NCI-H1436 treated with DMSO at 0.1 percent for 48 hours (cell line): ENCODE measurements at places on chromosomes 12 and 14.
A peak's percentile ranks its signal among the peaks of the same experiment; 100 is the strongest.

- DNase-seq = no peak
Observed at GRCh38 chr14:74414403-74415114, 11.5 kb downstream of the SYNDIG1L start.

DNA sequence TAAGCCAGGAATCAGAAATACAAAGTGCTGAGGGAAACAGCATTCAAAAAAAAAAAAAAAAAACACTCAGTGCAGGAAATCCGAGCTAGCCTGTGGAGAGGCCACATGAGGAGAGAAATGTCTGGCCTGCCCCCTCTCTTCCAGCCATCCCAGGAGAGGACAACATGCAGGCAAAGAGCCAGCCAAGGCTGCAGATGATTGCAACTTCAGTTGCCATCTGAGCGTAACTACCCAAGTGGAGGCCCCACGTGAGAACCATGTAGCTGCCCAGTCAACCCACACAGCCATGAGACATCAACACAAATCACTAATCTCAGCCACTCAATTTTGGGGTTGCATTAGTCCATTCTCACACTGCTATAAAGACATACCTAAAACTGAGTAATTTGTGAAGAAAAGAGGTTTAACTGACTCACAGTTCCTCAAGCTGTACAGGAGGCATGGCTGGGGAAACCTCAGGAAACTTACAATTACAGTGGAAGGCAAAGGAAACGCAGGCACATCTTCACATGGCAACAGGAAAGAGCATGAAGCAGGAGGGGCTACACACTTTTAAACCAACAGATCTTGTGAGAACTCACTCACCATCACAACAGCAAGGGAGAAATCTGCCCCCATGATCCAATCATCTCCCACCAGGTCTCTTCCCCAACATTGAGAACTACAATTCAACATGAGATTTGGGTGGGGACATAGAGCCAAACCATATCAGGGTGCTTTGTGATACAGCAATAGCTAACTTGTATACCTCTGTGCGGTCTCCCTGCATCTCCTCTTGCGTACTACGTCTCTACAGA, 161.1 kb downstream of the PIWIL1 start:
- no peak for DNase-seq

DNA sequence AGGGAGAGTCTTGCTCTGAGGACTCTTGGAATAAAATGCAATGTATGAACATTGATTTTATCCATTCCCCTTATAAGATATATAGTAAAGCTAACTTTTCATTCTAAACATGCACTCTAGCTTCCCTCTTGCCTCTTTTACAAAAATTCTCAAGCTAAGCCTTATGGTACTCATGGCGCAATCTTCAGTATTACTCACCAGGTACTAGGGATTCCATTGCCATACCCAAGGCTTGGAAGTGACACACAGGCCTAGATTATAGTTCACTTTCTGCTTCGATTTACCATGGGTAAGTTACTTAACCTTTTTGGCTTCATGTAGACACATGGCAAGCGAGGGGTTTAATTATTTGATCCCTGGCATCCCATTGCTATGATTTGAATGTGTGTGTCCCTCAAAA, 331.5 kb downstream of the LRIG3 start:
- no peak for DNase-seq

- no peak for DNase-seq
Observed at GRCh38 chr14:51023964-51024363, 70.9 kb downstream of the TRIM9 start.

- no peak for DNase-seq
Observed at GRCh38 chr12:131673888-131674257, 37.0 kb upstream of the SFSWAP start.

DNA sequence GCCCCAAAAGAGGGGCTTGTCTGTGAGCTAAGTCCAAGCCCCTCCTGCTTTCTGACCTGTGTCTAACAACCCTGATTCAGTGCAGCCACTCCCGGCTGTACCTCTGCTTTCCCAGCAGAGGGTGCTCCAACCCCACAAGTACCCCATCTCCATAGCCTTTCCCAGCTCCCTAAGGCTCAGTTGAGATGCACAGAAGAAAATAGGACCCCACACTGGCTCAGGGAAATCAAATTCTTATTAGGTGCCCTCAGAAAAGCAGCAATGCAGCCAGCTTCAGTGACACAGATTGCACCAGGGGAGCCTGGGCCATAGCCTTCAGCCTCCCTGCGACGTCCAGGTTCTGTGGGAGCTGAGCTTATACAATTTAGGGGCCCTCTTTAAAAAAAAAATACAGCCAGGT, 49.9 kb downstream of the LRRC74A start:
- no peak for DNase-seq

DNA sequence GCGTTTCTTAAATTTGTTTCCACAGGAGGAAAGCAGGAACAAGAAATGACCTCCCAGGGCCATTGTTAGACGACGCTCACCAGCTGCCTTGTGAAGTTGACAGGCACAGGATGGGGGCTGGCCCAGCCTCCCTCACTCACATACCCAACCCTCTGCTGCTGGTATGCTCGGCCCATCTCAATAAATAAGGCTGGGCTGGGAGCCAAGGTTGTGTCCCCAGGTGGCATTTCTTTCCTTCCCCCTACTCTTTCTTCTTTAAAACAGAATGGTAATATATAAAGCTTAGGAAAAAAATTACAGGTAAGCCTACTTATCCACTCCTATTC, 93.0 kb downstream of the ACTN1 start:
- no peak for DNase-seq

DNA sequence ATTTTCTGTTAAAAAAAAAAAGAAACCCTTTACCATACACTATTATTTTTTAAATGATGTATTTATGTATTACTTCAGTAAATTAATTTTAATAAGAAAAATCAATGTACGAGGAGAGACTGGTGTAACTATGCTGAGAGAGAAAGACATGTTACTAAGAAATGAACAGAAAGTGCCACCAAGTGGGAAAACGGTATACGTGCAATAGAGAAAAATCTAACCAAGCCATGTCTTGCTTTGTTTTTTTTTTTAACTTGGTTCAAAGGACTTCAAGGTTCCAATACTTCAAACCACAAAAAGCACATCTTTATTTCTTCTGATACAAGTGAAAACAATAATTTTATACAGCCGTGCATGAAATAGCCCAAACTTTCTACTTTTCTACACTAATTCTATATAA, 22.9 kb downstream of the NDUFA12 start:
- DNase-seq = no peak

- no peak for DNase-seq
Observed at GRCh38 chr14:32977913-32978312, 39.2 kb downstream of the NPAS3 start.

GRCh38 chr12:130644566-130644965, 71.5 kb downstream of the RIMBP2 start:
- no peak for DNase-seq

DNA sequence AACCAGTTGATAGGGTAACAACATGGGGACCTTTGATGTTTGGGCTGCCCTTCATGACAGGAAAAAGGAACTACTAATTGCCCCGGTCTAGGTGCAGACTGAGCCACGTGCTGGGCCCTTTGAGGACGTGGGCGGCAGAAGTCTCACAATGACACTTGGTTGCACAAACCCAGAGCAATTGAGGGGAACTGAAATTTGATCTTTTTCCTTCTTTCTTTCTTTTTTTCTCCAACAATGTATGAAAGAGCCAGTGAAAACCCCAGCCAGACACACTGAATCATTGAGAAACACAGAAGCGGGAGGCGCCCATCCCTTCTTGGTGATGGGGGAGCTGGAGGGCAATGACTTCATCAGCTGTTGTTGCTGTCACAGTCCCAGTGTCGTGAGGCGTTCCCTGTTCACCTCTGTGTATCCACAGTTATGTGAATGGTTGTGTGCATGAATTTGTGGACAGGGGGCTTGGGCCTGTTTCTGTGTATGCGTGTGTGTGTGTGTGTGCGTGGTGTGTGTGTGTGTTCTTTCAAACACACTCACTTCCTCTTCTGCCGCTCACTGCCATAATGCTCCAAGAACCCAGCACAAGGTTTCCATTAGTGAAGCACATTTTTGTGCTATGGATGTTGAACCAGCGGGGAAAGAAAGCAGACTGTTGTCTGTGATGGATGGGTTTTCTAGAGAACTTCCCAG, 137.5 kb upstream of the CCND2 start:
- no peak for DNase-seq

DNA sequence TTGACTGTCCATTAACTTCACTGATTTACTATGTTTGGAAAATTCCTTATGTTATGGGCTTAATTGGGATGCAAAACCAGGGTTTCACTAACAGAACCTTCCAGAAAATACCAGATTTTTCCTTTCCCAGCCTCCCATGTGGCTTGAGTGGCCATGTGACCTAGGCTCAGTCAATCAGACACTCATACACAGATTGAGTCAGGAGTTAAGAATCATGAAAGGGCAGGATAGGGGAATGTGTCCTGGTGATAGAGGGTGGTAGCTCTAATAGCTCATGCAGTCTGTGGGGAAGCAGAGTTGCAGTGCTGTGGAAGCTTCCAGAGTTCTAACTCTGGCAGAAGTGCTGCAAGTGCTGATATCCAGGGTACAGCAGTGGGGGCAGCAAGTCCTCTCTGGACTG, 134.1 kb upstream of the IFNG-AS1 start:
- DNase-seq = no peak

- DNase-seq = no peak
Observed at GRCh38 chr14:24978862-24979724, 70.9 kb downstream of the STXBP6 start.

GRCh38 chr14:63777024-63777423, 49.2 kb upstream of the SGPP1 start:
- no peak for DNase-seq

DNA sequence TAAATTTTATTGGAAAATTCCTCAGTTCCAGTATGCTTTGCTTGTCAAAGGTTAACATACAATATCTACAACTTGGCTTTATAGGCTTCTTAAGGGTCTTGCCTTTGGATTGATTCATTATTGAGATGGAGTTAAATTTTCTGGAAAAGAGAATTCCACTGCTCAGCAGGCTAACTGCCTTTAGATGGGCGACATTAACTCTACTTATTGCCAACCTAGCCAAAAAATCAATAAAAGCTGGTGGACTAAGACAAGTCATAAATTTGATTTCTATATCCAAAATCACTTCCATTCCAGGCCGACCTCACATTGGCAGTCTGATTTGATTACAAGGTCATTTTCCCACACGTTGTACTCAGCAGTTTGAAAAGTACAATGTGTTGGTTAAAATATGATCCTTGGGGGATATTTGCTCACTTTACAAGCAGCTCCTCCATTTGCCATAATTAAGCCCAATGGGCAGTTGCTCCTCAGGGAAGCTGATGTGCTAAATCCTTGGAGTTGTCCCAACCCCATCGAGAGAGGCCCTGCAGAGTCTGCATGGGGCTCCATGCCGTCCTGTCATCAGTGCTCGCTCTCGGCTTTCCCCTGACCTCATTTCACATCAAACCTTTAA, 36.1 kb upstream of the CRY1 start:
- no peak for DNase-seq

DNA sequence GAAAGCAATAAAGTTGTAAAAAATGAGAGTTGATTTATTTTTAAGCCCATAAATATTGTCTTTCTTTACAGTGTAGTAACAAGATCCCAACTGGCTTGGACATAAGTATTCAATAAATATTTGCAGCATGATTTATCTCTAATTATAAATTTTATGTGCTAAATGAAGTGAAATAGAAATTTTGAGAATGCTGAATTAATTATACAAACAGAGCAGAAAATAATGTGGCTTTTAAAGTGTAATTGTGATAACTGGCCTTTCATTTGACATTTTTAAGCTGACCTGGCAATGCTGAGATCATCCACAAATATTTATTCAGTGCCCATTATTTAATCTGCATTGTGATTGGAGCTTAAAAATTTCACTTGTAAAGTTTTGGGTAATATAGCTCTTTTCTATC, 201.6 kb upstream of the NAV3 start:
- no peak for DNase-seq

DNA sequence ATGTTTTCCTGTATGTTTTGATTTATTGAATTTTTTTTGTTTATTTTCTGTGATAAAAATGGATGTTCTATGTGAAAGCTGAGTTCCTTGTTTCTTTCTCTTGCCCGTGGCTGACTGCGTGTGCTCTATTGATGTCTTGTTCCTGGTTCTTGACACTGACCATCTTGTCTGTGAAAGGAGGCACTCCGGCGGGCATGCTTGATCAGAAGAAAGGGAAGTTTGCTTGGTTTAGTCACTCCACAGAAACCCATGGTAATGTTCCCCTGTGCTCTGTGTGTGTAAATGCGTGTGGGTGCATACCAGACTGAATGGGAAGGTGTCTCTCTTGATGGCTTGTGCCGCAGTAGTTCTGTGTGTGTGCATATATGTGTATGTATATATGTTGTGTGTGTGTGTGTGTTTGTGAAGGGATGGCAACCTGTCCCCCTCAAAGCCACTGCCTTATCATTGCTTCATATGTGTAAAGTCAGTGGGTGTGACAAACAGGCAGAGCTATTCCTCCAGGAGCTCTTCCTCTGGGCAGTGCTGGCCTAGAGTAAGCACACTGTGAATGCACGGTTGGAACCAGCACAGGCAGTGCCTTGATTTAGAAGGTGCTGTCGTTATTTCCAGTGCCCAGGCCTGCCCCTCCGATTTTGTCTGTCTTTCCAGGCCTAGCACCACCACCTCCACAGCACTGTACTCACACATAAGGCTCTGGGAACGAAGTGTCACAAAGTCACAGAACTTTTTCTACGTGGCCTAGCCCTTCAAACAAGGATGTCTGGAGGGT, 247.3 kb upstream of the FKBP4 start:
- no peak for DNase-seq

DNA sequence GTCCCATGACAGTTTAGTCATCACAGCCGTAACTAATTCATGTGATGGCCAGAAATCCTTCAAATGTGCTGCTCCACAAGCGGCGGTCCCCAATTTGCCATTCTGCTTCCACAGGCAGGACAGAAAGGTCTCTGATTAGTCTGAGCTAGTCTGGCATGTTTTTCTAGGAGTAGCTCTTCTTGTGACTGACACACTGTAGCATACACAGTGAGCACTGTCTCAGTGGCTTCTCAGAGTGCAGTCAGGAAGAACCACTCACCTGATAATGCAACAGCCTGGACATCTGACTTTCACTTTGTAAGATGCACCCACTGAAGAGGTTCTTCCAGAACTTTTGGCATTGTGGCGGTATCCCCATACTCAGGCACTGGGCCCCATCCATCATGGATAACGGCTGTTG, 1266.2 kb downstream of the TMEM121 start:
- DNase-seq = no peak

GRCh38 chr14:72793156-72793939, 100.6 kb downstream of the DPF3 start:
- no peak for DNase-seq

GRCh38 chr14:44606576-44606975, 99.5 kb upstream of the FSCB start:
- no peak for DNase-seq

- DNase-seq = no peak
Observed at GRCh38 chr12:112380663-112381405, 1.4 kb downstream of the HECTD4 start.

DNA sequence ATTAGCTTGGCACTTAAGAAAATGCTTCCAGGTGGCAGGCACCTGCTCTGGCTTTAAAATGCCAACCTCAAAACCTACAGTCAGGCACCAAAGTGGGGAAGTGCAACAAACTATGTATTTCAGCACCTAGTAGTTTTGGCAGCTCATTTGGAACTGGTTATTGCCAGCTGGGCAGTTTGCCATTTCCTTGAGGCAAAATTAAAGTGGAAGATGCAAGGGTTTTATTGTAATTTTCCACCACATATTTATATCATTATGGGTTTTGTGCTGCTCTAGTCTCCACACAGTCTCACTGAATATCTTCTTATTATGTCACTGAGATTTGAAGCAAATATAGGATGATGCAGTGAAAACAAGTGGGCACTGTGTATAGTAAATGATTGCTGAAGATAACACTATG, 117.0 kb downstream of the PRKD1 start:
- peak; percentile 91 for DNase-seq

GRCh38 chr12:1665366-1665765, 25.5 kb upstream of the ADIPOR2 start:
- DNase-seq = no peak

- peak; percentile 81 for DNase-seq
Observed at GRCh38 chr14:24366721-24367513, 1.1 kb upstream of the NFATC4 start.
